ENCODE measurements at places on chromosomes 3 and 15. TPM values are rescaled to one million over a fixed set of nuclear protein-coding genes. Genes with fewer than 3 reads are reported as not detected.

GRCh38 chr3:126552688-126553283 lies 5.9 kb downstream of the C3orf22 start:
- DNase-seq: no peak

The SPPL2A gene
- total RNA-seq: 576 TPM

DNA sequence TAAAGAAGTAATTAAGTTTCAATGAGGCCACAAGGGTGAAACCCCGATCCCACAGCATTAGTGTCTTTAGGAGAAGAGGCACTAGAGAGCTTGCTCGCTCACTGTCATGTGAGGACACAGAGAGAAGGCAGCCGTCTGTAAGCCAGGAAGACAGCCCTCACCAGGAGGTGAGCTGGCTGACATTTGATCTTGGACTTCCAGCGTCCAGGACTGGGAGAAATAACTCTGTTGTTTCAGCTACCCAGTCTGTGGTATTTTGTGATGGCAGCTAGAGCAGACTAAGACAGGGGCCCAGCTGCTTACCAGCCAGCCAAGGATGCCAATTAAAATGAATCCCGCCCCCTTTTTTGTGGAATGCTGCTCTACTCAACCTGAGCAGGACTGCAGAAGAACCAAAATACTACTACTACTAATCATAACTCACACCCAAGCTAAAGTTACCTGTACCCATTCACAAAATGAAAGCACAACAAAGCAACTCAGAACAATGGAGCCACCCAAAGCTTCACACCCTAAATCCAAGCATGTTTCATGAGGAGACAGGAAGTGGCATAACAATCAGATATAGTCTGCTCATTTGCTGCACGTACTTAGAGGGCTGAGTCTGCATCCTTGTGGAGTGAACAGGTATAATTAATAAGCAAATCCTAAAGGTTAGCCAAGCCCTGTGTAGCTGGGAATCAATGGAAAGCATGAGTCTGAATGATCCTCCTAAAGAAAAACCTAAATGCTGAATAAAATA lies 35.6 kb upstream of the RHCG start:
- no peak for DNase-seq

The PLA2G4B gene
- total RNA-seq: 8.7 TPM

The KLHL24 gene
- total RNA-seq: 125 TPM

DNA sequence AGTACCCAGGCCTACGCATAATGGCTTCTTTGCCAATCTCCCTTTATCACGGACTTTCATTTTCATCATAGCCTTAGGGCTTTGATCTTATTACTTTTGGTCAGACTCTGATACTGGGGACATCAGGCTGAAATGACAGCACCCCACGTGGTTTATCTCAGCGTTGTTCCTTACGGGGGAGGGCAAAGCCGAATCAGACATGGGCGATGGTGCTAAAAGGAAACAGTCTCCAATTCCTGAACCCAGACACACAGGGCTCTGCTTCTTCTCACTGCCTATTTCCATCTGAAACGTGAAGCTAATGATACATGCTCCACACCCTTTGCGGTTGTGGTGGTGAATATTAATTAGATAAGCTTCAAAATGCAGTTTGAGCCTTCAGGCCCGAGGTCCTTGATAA lies 59.4 kb upstream of the CD47 start:
- no peak for DNase-seq

GRCh38 chr15:100559330-100559729 lies 30.6 kb upstream of the CERS3 start:
- no peak for DNase-seq

The TNIK gene
- total RNA-seq: 11.1 TPM

All from tibial nerve (tissue), 4 donors.